ENCODE measurements at places on chromosomes 12 and 14.

DNA sequence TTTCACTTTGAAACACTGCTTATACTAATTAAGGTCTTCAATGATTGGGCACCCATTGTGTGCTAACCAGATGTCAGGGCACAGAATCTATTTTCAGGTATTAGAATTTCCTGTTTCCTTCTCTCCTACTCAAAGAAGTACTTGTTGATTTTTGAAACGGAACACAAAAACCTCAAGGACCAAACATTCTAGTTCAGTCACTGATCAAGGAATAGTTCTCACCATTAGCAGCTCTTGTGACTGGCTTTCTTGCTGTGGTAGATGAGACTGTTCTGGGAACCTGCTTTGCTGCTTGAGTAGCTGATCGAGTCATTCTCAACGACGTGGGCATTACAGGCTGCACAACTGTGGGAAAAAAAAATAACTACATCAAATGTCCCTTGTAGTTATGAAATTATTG is 11.0 kb downstream of the DLGAP5 start:
- no peak for DNase-seq

- no peak for DNase-seq
These were observed 13.8 kb downstream of the KCNMB4 start for GRCh38 chr12:70379846-70380245.

- no peak for DNase-seq
These were observed 138.3 kb upstream of the GARIN2 start for GRCh38 chr14:67050896-67051295.

DNA sequence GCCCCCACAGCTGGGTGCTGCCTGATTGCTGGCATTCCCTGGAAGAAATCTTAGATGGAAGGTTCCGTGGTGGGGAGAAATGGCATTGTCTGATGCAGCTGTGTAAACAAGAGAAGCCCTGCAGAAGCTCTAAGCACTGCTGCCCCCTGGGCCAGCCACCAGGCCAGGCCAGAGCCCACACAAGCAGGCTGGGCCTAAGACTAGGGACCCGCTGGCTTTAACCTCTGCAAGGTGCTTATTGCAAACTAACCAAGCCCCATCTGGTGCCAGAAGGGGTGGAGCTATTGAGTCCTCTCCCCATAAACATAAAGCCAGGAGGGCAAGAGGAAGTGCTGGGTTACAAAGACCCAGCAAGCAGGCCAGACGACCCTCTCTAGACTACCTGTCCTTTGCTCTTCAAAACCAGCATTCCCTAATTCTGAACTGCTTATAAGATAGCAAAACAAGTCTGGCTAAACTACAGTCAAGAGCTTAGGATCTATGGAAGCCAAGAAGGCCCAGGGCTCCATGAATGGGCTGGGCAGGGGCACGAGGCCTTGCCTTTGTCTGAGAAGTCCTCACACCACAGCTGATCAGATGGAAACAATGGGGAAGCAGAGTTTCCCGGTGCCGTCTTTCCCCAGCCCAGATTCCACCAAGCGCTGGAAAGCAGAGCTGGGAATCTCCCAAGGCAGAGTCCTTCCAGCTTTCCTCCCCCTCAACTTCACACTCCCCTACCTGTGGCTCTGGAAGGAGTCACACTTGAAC is 28.8 kb downstream of the P2RX4 start:
- DNase-seq = no peak

DNA sequence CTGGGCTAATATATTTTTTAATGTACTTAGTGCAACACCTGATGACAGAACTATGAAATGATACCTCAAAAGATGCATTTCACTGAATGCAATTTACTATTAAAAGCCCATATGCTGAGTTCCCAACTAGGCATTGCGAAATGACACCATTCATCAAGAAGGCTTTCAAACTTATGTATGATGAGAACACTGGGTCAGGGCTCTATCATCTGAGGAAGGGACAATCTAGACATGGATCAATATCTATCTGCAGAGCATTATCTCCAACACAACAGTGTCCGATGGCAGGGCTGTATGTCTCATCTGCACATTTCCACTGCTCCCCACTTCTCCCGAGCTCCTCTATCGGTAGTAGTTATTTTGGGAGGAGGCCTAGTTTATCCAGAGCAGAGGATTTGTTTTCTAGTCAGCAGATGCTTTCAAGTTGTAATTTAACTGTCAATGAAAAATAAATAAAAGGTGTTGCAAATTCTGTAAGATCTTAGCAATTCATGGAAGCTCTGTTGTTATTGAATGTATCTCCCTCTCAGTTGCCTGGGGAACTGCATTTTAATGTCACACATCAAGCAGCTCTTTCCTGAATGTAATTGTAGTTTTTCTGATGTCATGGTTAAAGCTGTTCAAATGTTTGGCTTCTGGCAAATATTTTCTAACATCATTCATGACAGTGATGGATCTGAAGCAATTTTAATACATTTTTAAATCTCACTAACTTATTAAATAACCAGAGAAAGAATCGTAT is 7.4 kb upstream of the GCH1 start:
- no peak for DNase-seq

- no peak for DNase-seq
These were observed 886.5 kb upstream of the FLRT2 start for GRCh38 chr14:84643446-84643845.
